ENCODE measurements at places on chromosomes 16 and 17.
A peak's percentile ranks its signal among the peaks of the same experiment; 100 is the strongest.

GRCh38 chr16:8878523-8878911, 3.6 kb upstream of the LITAFD start:
- no peak for DNase-seq

DNA sequence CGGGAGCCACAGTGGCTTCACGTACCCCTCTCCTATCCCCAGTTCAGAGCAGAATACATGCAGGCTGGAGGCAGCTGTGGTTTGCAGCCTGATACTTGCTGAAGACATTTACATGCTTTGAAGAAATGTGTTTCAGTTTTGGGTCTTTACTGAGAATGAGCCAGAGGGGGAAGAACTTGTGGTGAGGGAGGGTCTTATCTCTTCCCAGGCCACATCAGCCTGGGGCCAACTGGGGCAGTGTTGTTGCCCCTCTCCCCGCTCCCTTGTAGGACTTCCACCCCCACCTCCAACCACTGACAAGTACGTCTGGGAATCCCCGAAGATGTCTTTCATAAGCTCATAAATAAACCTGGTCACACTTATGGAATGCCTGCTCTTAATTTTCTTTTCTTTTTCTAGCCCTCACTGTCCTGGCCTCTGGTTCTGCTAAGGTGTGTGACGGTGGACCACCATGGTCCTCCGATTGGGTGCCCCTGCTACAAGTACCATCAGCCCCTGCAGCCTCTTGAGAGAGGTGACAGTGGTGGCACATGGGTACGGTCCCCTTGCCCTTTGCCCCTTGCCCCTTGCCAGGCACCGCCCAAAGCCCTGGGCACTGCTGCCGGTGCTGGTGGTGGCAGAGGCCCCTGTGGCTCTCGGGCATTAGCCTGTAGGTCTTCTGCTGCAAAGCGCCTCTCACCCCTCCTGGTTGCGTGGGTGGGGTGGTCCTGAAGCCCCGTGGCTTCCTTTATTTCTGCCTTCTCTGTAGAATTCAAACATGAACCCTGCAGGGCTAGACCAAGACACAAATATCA, 144.8 kb upstream of the RPH3AL start:
- no peak for DNase-seq

- no peak for DNase-seq
These were observed 53.4 kb downstream of the CACNG3 start for GRCh38 chr16:24309258-24310142.

DNA sequence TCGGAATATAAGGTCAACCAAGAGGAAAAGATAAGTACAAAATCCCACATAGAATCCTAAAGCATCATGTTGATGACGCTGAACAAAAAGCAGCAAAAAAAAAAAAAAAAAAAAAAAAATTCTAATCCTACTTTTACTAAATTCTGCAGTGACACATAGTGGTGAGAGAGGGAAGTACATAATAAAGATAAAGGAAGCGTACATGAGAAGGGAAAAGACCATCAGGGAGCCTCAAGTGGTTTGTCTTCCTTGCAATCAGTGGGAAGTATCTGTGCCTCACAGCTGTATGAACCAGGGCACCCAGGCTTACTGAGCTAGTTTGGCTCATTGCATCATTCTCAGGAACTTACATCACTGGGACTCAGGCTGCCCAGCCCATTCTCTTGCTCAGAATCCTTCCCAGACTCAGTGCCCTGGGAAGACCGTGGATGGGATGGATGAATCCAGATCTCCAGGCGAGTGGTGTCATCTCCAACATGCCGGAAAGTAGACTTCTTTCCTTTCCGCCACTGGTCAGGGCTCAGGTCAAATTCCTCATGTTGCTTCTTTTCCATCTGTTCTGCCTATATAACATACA, 21.2 kb downstream of the SMG6 start:
- no peak for DNase-seq

DNA sequence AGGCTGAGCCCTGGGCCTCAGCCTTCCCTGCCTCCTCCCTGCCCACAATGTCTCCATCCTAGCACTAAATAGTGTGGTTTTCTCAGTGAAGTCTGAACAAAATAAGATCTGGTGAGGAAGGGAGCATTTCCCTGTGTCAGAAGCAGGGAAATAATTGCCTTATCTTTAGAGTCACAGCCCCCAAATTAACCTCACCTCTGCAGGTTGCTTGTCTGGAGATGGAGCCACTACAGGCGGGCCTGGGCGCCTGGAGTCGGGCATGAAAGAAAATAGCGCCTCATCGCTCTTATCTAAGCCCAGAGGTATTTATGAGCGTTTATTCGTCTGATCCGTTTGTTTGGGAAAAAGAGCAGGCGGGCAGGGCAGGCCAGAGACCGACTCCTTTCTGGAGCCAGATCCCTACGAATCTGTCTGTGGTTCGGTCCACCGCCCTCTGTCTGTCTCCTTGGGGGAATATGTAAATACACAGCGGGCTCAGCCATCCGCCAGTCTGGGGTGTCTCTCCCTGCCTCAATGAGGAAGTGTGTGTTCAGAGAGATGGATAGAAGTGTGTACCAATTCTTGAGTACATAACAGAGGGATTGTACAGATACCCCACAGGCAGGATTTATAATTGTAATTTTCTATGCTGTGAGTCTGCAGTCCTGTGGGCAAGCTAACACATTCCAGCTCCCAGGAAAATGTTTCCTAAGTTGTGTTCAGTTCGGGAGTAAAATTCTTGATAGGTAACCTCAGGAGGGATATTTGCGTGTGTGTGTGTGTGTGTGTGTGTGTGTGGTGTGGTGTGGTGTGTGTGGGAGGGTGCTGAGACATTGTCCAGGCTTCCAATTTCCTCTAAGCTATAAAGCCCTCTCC, 4.3 kb downstream of the HOXB6 start:
- no peak for DNase-seq

GRCh38 chr17:38735161-38735997, 5.2 kb downstream of the CISD3 start:
- peak; percentile 88 for DNase-seq

DNA sequence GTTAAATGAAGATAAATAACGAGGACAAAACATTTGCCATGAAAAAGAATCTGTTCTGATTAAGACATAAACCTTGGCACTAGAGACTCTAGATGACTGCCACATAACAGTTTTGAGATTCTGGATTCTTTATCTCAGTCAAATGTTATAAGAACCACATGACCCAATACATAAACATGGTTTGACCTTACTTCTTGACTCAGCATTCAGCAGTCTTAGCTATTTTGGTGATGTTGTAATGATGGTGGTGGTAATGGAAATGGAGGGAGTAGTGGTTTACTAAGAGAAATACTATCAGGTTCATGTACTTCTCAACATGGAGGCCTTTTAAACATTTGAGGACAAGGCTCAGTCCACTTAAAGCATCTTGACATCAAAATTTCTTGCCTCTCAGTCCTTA, 925.4 kb downstream of the CDH11 start:
- DNase-seq = no peak

DNA sequence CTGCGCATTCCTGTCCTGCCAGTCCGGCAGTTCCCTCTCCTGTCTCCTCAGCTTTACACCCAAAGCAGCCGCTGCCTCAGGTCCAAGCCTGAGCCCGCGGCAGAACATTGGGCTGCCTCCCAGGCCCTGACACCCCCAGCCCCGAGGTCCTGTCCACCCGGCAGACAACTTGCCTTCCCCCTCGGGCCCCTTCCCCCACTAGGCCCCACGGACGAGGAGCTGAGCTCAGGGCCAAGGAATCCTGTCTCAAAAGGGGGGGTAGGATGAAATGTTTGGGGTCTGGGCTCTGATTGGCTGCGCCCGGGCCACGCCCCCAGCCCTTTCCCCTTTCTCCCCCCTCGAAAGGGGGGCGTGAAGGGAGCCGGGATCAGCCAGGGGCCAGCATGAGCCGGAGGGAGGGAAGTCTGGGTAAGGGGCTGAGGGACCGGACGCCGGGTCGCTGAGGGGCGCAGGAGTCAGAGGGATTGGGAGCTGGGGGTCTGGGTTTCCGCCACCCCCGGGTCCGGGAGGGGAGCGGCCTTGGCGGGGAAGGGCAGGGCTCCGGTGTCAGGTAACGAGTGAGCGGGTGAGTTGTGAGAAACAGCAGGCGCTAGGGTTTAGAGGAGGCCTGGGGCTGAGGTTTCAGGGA, at the start of gene CTF1:
CTF1 (plus strand) TSS at position 354 of the 628 bp plus-strand sequence; CDS start at position 384, 30 bp downstream.
- DNase-seq = peak; percentile 94

DNA sequence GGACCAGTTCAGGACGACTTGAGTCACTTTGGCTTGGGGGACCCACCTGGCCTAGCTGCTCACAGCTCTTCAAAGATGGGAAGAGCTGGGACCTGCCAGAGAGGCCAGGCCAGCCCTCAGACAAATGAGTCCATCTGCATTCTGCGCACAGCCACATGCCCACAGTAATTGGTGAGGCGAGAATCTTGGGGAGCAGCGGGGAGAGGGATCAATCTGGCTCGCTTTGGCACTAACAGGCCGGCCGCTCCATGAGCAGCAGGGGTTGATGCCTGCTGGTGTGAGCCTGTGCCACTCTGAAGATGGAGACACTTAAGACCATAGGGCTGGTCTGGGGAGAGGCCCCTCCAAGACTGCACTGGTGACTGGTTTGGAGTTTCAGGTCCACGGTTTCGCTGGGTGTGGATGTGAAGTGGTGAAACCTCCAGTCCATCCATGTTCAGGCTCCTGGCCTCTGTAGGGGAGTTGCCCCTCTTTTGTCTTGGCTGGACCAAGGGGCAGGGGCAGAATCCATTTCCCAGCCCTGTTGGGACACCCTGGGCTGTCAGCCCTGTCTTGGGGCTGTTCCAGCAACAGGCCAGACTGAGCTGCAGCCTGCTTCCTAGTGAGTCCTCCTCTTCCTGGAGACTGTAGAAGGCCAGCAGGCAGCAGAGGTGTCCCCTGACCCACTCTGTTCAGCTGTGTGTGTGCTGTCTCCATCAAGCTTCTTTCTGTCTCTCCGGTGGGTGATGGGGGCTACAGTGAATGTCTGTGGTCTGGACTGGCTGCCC, 7.3 kb downstream of the CTRL start:
- DNase-seq = no peak

DNA sequence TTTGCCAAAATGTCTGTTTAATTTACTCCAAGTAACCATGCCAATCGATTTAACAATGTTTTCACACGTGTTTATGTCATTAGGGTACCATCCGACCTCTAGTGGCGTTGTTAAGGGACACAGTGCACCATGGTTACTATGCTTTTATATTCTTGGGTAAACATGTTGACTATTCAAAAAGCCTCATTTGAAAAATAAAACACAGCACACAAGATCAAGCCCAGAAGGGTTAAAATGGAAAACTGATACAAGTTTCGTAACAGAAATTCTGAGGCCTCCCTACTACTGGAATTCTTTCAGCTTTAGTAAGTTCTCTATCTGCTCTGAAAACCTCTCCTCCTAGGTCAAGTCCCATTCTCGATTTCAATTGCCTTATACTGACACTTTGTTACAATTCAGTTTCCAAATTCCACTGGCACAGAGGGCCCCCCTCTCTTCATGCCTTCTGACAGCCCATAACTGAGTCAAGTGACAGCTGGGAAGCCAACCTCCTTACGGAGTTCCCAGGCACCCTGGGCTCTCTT, 2.1 kb downstream of the CFAP20 start:
- no peak for DNase-seq

- DNase-seq = no peak
These were observed 227.8 kb downstream of the CCDC182 start for GRCh38 chr17:57517273-57517631.

DNA sequence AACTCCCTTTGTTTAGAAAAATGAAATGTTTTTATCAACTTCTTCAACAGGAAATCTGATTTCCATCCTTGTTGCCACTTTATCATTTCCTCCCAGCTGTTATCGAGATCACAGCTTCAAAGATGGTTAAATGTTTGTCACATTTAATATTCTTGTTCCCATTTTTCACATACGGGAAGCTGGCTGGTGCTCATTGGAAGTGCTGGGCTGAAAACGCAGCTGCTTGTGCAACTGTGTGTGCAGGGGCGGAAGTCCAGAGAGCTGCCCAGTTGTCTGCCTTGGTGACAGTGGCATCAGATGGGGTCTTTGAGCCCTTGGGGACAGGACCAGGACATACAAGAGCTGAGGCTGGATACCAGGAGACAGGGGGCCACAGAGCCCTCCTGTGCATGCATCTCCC, 549.2 kb upstream of the CDH11 start:
- no peak for DNase-seq

GRCh38 chr16:19288872-19289799, 3.6 kb downstream of the CLEC19A start:
- DNase-seq = no peak

- peak; percentile 72 for DNase-seq
These were observed 3.7 kb upstream of the ERN1 start for GRCh38 chr17:64133546-64134215.

DNA sequence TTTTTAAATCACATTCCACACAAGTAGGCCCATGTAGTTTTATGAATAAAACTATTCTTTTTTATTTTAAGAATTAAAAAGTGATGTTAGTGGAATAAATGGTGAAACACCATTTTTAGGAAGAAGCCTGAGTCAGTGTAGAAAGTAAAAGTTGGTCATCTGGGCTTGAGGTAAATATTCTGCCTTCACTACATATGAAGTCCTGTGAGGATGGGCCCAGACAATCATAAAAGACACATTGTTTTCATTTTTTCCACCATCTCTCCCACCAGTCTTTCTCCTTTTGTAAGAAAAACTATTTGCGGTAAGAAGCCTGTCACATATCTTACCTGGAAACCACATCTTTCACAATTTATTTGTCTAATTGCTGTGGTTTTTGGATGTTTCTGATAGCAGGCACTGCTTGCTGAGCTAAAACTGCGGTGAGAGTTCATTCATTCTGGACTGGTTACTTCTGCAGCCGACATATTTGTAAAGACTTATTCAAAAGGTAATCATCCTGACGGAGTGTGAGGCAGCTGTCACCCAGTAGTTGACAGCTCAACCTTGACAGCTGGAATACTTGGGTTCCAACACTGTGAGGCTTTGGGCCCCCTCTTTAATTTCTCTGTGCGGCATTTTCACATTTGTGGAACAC, 10.6 kb upstream of the RFFL start:
- DNase-seq = no peak

- DNase-seq = peak; percentile 34
These were observed at the start of gene IL21R for GRCh38 chr16:27401768-27402568. TSS of gene IL21R (plus strand) at chr16:27402174. CDS start at chr16:27430072, 27,898 bp downstream.

DNA sequence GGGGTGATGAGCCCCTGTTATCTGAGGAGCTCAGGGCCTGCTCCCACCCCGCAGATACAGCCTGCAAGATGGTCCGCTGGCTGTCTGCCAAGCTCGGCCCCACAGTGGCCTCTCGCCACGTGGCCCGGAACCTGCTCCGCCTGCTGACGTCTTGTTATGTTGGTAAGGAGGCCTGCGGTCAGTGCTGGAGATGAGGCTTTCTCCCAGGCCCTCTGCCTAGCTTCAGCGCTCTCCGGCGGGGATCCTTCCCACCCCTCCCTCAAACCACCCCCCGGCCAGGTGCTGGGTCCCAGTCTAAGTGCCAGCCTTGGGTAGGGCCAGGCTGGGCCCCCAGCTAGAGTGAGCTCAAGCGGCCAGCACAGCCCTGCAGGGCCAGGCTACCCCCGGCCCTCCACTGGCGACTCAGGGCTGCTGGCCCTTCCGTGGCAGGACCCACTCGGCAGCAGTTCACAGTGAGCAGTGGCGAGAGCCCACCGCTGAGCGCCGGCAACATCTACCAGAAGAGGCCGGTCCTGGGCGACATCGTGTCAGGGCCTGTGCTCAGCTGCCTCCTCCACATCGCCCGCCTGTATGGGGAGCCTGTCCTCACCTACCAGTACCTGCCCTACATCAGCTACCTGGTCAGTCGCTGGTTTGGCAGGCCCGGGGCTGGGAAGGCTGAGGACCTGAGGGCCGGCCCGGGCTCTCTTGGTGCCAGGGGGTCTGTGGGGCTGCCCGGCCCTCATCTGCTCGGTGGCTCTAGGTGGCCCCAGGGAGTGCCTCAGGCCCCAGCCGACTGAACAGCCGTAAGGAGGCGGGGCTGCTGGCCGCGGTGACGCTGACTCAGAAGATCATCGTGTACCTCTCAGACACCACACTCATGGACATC, 6.1 kb downstream of the WDR81 start:
- no peak for DNase-seq

- DNase-seq = no peak
These were observed 4.7 kb downstream of the LRRC59 start for GRCh38 chr17:50392621-50393020.

Data from left lung (tissue), 14 donors.